Activated CD8-positive, alpha-beta memory T cell treated with anti-CD3 and anti-CD28 coated beads for 48 hours (primary cell): ENCODE measurements at places on chromosomes 4 and X.
A peak's percentile ranks its signal among the peaks of the same experiment; 100 is the strongest.

GRCh38 chrX:82757614-82758013 is 750.5 kb upstream of the POU3F4 start:
- no peak for DNase-seq

DNA sequence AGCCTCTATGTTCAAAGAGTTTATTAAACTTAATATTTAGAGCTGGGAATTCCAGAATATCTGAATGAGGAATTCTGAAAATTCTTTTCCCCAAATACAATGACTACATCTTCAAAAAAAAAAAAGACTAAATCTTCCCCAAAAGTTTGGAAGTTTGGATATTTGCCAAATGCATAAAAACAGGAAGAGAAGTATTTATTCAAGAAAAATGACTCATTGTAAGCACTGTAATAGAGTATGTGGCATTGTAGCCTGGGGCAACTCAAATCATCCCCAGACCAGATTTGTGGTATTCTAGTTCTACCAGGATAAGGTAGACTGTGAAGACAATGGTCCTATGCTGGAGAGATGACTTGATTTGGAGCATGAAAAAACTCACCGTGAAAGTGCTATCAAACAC is 78.5 kb upstream of the PDHA2 start:
- DNase-seq, result no peak

DNA sequence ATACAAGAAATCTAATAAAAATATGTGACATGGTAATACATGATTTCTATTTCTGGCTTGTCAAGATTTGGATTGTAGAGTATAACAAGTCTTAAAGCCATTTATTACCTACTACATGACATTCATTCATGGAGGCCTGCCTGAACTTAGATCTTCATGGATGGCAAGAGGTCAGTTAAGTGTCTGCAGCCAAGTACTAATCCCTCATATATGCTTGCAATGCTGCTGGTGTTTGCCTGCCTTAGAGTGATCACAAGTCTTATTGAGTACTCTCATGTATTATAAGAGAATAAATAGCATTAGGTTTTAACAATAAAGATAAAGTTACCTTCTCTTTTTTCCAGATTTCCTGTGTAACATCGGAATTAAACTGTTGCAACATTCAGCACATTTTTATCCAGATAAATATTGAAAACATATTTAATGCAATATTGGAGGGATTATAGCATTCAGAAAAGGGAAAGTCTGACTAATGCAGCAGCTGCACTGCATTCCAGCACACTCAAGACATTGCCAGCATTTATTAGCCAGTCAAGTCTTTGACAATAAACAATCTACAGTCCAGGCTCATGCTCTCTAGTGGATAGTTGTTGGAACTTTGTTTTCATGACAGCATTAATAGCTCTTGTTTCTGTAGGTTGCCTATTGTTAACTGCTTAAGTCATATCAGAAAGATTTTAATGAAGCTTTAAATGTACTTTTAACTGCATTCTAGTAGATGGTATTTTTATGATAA is 737.1 kb downstream of the FAT4 start:
- DNase-seq, result no peak

- DNase-seq, result peak; percentile 37
Measured at GRCh38 chrX:19747652-19748610, 139.5 kb downstream of the SH3KBP1 start.

GRCh38 chr4:40594261-40595178 is 35.1 kb downstream of the RBM47 start:
- no peak for DNase-seq

- DNase-seq, result no peak
Measured at GRCh38 chr4:33948921-33949320, 2295.4 kb downstream of the ARAP2 start.

GRCh38 chr4:6058531-6059374 is 40.5 kb upstream of the C4orf50 start:
- DNase-seq, result no peak

DNA sequence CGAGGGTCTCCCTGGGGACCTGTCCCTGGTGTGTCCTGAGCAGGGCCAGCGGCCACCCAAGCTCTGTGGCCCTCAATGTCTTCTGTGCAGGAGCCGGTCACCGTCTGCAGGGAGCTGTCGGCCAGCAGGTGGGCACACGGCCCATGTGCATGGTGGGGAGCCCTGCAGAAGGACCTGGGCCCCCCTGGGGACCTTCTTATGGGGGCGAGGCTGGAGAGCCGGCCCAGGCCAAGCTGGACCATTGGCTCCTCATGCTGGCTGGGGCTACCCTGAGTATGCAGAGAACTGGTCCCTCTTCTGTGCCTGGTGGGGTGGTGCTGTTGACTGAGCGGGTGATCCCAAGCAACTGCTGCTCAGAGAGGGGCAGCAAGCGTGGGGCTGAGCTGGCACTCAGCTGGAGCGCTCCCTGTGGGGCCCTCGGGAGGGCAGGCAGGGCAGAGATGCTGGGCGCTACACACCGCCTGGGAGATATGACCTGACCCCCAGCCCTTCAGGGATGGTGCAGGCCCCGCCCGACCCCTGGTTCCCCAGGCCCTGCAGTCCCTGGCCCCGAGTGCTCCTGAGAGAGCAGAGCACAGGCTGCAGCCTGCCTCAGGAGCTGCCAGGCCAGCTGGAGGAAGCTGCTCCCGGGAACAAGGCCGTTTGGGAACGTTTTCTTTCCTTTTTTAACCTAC is 14.8 kb downstream of the NAT8L start:
- DNase-seq, result no peak

DNA sequence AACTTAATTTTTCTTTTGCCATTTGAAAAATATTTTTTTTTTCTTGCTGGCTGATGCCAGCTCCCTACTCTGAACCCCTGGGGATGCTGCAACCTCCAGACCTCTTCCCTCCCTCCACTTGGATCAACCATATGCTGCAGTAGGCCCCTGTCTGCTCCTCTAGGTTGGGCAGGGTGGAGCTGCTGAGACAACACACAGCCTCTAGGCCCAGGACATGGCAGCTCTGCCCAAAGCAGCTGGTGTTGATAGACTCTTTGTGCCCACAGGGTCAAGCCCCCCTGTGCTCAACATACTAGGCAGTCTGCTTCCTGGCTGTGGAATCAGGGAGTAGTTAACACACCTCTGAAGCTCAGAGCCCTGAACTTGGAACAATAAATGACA is 19.9 kb upstream of the CLNK start:
- no peak for DNase-seq

- no peak for DNase-seq
Measured at GRCh38 chr4:7917669-7918068, 22.0 kb downstream of the AFAP1 start.

DNA sequence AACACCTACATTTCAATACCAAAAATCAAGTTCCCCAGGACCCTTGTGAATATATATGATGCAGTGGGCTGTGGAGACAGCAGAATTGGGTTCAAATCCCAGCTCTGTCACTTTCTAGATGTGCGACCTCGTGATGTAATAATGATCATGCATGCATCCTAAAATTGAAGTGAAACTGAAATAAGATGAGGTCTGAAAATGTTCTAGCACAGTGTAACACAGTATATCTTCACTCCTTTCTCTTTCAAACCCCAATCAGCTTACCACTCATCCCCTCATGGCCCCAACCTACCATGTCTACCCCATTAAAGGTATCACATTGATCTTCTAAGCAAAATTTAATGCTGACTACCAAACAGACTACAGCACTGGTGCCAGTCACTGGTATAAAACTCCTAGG is 69.9 kb upstream of the BRS3 start:
- no peak for DNase-seq

GRCh38 chr4:138439143-138439581 is 197.0 kb upstream of the SLC7A11 start:
- DNase-seq, result no peak

- DNase-seq, result no peak
Measured at GRCh38 chr4:143377611-143378099, 41.0 kb downstream of the GAB1 start.

DNA sequence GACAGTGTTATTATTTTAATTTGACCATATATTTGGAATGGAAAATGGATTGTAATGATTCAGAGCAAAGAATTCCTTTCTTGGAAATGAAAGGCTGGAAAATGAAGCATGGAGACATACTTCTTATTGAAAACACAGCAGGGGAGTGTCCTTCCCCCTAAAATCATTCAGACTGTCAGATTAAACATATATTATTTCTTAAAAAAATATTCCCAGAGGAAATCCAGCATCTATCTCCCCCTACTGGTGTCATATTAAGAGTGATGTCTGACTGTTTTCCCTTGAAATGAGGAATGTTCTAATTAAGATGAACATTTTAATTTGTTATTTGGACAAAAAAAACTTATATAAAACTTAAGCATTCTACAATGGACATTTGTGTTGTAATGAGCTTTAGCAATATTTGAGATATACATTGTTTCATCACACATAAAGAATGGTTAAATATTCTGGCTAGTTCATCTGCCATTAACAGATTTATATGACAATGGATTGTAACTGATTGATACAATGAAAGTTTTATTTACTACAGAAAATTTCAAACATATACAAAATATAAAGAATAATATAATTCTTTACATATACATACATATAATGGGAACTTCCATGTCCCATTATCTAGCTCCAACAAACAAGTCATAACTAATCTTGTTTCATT is 264.6 kb downstream of the SPRY1 start:
- DNase-seq, result no peak

- no peak for DNase-seq
Measured at GRCh38 chr4:41044165-41044564, 170.2 kb downstream of the APBB2 start.

GRCh38 chr4:56038487-56039162 is 89.9 kb downstream of the CEP135 start:
- no peak for DNase-seq

DNA sequence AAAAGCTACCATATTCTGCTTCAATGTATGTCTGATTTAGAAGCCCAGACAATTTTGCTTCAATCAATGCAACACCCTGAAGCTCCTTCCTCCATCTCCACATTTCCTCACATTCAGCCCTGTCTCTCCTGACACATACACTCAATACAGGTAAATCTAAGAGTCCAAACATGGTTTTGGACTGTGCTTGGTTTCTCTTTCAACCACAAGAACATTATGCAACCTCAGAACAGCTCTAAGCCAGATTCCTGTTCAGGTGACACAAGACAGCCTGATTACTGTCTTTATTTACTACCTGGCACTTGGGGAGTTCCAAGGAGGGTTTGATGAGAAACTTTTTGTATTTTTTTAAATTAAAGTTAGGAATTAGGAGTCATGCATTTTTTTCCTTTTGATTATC is 307.5 kb upstream of the SLIT2 start:
- DNase-seq, result no peak

GRCh38 chr4:145043306-145043705 is 54.7 kb downstream of the ANAPC10 start:
- no peak for DNase-seq
